Occipital lobe (tissue), 3 donors: ENCODE measurements at places on chromosomes 11 and 22. TPM values are rescaled to one million over a fixed set of nuclear protein-coding genes. Genes with fewer than 3 reads are reported as not detected.

The ATG13 gene
- total RNA-seq = 54.3 TPM

The C11orf91 gene
- not detected for total RNA-seq

The CHST1 gene
- 10.5 TPM for total RNA-seq

The SESN3 gene
- 86.1 TPM for total RNA-seq

- DNase-seq = no peak
Measured at GRCh38 chr11:62601122-62601371, 618 bp downstream of the MTA2 start.

GRCh38 chr11:65639623-65640482, 2.0 kb downstream of the SIPA1 start:
- no peak for DNase-seq

DNA sequence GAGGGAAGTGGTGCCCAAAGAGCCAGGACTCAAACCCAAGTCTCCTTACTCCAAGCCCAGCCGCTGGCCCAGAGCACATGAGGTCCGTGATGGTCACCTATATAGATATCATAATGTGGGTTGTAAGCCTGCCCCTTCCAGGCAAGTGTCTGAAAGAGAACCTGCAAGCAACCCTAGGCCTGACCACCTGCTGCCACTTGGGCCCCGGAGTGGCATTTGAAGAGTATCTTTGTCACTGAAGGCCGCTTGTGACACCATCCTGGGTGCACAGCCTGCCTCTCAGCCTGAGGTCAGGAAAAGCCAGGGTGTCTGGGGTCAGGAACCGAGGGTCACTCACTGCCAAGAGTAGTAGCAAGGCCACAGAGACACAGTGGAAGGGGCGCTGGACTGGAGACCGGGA, 32.4 kb downstream of the OTOG start:
- DNase-seq = no peak

GRCh38 chr11:33920838-33921613, 29.1 kb upstream of the LMO2 start:
- no peak for DNase-seq

- no peak for DNase-seq
Measured at GRCh38 chr11:19020831-19021230, 39.7 kb downstream of the MRGPRX2 start.

DNA sequence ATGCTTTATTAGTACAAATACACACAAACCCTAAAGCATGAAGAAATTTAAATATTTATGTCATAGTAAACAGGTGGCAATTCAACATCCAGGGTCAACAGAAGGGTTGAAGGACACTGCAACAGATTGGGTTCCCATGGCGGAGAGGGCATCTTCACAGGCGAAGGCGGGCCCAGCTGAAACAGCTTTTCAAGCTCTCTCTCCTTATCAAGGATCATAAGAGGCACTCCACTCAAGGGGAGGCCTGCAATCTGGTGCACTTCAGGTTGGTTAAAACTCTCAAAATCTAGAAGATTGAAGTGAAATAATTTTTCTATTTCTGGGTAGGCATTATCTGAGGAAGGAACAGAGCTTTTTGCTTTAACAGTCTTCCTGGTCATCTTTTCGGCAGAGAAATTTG, 16.8 kb upstream of the SLC22A8 start:
- DNase-seq = no peak

DNA sequence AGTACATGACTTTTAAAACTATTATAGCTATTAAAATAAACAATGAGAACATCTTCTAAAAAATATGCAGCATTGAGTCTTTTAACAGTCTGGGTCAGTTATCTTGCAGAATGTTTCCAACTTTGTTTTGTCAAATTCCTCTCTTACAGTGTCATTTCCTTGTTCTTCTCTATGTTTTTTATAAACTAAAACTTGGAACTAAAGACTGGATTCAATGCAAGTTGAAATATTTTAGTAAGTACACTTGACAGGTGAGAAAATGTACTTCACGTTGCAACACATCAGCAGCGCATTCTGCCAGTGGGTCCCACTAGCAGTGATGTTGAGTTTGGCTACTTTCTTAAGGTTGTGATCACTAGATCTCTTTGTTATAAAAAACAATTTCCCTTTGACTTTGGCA, 1407.6 kb upstream of the RAG2 start:
- DNase-seq = no peak

- DNase-seq = no peak
Measured at GRCh38 chr11:2399488-2400068, 972 bp upstream of the TSSC4 start.

DNA sequence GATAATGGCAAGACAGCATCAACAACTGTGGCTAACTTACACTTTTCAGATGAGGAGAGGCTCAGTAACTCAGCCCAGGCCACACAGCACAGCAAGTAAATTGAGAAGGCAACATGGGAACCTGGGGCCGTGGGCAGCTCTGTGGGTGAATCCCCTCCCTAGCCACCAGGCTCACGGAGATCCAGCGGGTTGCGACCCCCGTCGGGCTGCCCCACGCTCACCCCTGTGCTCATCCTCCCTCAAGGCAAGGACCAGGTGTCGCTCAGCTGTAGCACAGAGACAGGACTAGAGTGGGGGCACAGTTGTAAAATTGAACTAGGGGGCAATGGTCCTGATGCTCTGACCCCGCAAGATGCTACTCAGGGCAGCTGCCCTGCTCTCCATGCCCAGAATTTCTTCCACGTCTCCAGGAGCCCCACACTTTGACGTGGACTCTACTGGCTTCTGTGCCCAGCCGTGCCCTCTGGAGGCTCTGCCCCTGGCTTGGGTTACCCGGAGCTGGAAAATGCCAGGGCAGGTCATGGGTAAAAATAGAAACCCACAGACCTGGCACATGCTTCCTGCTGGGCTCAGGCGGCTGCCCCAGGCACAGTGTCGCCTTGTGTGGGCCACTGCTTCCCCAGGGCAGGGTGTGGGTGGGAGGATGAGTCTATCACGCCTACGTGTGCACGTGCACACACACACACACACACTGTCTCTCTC, 9.0 kb downstream of the TUBA8 start:
- no peak for DNase-seq

DNA sequence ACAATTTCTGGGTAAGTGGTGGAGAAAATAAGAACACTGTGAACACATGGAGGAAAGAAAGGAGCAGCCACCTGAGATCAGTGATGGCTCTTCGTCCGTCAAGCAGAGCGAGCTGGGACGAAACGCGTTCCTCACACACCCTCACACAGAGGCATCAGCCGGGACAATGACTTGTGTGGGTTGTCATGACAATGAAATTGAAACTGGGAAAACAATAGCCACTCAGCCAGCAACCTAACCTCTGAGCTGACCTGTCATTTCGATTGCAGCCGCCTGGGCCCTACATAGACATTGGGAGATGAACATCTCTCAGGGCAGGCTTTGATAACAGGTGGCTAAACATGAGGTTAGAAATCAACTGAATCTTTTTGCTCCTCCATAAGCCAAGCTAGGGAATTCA, 51.3 kb downstream of the TRIM29 start:
- no peak for DNase-seq

- no peak for DNase-seq
Measured at GRCh38 chr11:27187848-27188621, 147.4 kb downstream of the BBOX1 start.

GRCh38 chr11:46270684-46271083, 6.8 kb upstream of the CREB3L1 start:
- no peak for DNase-seq

- no peak for DNase-seq
Measured at GRCh38 chr11:6204706-6205105, 651 bp upstream of the C11orf42 start.

DNA sequence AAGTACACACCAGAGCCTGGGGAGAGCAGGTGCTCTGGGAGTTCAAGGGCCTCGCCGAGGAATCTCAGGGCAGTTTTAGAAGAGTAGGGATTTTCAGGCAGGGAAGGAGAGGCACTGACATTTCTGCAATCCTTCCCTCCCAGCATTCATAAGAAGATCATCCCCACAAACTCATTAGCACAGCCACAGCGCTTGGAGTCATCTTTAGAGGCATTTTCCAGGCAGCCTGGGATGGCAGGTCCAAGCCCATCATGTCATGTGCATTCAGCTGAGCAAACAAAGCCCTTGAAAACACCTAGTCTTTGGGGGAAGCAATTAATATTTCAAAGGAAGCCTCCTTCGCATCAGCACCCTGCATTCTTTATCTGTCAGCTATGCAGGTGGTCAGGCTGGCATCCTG, 43.8 kb downstream of the MAP6 start:
- DNase-seq = no peak
